ENCODE measurements at places on chromosomes 3 and 15.

GRCh38 chr3:148367756-148368155 is 329.9 kb upstream of the AGTR1 start:
- no peak for DNase-seq

- no peak for DNase-seq
These were observed 88.7 kb upstream of the BCL6 start for GRCh38 chr3:187833799-187834578.

DNA sequence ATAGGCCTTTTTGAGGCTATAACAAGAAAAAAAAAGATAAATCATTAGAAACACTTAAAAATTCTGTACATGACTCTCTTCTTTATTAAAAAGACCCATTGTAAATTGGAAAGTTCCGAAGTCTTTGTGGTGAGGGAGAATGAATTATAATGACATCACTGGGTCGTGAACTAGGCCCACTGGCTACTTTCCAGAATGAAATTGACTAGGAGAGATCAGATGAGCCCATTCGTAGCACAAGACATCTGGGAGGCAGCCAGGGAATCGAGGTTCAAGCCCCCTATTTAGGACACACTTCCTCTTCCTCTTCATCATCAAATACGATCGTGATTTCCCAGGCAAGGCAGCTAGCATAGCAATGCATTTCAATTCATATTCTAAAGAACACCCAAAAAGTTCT is 889.8 kb upstream of the NR2F2 start:
- DNase-seq: no peak

- no peak for DNase-seq
These were observed 755.7 kb upstream of the ALCAM start for GRCh38 chr3:104610730-104611652.

DNA sequence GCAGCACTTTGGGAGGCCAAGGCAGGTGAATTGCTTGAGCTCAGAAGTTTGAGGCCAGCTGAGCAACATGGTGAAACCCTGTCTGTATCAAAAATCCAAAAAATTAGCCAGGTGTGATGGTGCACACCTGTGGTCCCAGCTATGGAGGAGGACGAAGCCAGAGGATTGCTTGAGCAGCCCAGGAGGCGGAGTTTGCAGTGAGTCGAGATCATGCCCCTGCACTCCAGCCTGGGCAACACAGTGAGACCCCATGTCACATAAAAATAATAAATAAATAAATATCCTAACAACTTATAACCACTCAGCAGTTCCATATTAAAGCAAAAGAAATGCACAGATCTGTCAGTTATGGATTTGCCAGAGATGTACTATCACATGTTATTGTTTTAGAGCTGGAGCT is 62.6 kb downstream of the LMLN start:
- DNase-seq: no peak

GRCh38 chr3:133703915-133704314 is 42.2 kb upstream of the TOPBP1 start:
- no peak for DNase-seq

DNA sequence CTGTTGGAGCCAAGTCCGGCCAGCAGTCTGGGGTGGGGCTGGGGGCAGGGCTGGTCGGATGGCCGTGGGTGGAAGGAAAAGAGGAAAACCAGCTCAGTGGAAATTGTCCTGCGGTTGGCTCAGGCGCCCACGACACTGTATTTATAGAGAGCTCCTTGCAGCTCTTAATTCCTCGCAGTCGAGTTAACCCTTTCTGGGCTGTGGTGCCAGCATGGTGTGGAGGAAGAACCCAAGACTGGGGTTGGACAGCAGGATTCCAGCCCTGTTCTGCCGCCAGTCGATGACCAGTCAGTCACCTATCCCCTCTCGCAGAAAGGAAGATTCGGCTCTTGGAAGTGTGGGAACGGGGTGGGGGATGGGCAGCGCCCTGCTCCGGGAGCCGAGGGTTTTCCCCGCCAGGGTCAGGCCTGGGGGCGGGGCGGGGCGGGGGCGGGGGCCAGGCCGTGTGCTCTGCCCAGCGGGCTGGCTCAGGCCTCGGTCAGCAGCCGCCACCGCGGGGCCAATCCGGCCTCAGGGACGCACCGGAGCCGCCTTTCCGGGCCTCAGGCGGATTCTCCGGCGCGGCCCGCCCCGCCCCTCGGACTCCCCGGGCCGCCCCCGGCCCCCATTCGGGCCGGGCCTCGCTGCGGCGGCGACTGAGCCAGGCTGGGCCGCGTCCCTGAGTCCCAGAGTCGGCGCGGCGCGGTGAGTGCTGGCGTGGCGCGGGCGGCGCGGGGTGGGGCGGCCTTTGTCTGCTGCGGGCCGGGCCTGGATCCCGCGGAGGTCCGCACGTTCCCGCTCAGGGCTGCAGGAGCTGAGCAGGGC is at the start of gene CD276:
Gene CD276 (plus strand): TSS at position 607 of the 804 bp plus-strand sequence. CDS start 15,257 bp downstream, outside the sequence.
- DNase-seq: peak; percentile 17

GRCh38 chr3:46127503-46127902 is 80.6 kb downstream of the CCR1 start:
- no peak for DNase-seq

DNA sequence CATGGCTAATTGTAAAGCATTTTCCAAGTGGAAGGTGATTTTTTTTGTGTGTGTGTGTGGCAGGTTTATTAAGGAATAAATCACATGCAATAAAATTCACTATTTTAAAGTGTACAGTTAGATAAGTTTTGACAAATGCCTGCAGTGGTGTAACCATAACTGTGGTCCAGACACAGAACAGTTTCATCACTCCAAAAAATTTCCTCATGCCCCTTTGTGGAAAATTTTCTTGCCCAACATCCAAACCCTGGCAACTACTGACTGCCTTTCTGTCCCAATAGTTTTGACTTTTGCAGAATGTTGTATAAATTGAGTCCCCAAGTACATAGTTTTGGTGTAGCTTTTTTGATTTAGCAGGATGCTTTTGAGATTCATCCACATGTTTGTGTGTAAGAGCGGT is 135.1 kb upstream of the KLHL25 start:
- no peak for DNase-seq

GRCh38 chr3:25495726-25496253 is 67.7 kb downstream of the RARB start:
- DNase-seq: no peak

GRCh38 chr15:40680151-40680550 is 14.8 kb upstream of the RAD51 start:
- no peak for DNase-seq

DNA sequence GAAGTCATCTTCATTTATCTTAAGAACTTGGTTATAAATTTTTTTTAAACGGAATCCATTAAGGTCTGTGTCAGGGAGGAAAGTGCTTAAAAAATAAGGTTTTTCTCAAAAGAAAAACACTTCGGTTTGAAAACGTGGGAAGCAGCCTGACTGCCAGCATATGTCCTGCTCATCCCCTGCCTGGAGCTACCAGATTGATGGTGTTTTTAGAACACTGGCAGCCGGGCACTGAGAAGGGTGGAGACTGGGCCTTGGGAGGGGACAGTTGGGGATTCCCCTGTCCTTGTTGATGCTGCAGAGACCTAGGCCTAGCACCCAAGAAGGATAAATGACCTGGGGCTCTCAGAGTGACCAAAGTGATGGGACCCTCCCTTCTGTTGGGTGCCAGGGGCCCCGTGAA is 296.9 kb downstream of the EPHB1 start:
- no peak for DNase-seq

DNA sequence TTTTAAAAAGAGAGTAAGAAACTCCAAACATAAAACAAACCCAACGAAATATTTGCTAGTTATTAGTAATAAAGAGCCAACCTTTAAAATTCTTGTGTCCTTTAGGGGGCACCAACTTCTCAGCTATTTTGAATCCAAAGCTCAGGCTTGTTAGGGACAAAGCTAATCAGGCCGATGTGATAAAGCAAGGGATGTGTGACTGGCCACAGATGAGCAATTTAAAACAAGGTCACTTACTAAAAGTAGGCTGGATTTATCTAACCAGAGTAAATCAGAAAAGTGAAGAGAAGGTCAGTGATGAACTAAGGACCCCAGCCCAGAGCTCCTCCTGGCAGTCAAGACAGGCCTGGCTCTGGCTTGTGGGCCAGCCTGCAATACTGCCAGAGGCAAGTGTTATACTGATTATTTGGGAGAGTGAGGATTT is 108.5 kb downstream of the CYP19A1 start:
- DNase-seq: peak; percentile 9

- no peak for DNase-seq
These were observed 336.1 kb upstream of the THBS1 start for GRCh38 chr15:39244776-39245175.

- peak; percentile 91 for DNase-seq
These were observed at the start of gene CTDSPL2 for GRCh38 chr15:44426975-44427755. CTDSPL2 (plus strand) TSS chr15:44427629; CDS start chr15:44459015, 31,386 bp downstream.

- DNase-seq: no peak
These were observed 73.9 kb downstream of the CPN2 start for GRCh38 chr3:194277104-194277785.

GRCh38 chr3:101829437-101829830 is 19.9 kb upstream of the NFKBIZ start:
- DNase-seq: no peak

DNA sequence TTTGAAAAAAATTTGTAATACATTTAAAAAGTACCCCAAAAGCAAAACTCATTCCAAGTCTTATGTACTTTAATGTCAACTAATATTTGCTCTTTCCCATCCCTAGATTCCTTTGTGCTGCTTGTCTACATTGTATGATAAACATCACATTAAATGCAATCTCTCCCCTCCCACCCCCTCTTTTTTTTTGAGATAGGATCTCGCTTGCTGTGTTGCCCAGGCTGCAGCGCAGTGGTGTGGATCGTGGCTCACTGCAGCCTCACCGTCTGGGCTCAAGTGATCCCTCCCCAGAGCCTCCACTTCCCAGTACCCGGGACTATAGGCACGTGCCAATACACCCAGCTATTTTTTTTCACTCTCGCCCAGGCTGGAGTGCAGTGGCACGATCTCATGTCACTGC is 12.6 kb downstream of the MAP2K1 start:
- no peak for DNase-seq

DNA sequence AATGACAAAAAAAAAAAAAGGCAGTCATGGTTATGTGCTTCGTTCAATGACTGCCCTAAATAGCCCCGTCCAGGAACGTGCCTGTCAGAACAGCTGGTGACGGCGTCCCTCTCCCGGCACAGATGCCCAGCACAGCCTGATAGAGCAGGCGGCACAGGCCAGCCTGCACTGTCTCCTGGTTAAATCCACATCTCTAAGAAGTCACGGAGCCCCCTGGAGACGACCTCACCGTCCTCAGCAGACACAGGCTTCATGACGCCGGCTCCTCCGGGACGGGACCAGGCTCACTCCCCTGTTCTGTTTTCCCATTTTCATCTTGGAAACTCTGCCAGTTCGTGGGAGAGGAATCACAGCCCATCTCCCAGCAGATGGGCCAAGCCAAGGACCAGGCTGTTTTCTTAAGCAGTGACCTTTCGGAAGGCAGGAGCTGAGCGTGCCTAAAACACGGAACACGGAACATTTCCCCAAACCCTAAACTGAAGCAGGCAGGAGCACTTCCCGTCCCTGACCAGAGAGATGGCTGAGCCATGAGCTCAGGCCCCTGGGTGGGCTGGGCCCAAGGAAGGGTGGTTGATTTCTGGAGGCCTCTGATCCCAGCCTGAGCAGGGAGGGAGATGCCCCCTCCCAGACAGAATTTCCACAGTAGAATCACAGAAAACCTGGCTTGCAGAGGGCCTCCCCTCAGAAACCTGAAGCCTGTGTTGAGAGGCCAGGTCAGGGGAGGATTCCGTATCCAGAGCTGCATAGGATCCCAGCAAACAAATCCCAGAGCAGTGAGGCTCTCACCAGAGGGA is 35.9 kb downstream of the ADCY5 start:
- no peak for DNase-seq

DNA sequence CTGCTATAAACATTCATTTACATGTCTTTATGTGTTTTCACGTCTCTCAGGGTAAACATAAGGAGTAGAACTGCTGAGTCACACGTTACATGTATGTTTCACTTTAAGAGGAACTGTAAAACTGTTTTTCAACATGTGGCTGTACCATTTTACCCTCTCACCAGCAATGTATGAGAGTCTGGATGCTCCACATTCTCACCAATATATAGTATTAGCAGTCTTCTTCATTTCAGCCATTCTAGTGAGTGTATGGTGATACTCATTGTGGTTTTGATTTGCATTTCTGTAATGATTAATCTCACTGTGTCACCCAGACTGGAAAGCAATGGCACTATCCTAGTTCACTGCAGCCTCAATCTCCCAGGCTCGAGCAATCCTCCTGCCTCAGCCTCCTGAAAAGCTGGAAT is 37.1 kb downstream of the PHC3 start:
- peak; percentile 6 for DNase-seq

DNA sequence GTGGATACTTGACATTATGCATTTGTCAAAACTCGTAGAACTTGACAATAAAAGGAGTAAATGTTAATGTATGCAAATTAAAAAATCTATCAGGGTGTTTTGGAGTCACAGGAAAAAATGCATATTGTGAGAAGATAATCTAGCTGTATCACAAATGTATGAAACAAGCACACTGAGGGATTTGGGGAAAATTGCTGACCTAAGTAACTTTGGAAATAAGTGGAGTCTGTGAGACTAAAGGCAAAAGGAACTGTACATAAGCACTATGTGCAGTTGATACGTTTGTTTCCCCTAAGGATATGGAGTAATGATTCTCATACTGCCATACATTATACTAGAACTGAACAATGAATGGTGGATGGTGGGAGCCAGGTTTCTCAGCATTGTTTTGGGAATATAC is 43.2 kb upstream of the WDR72 start:
- DNase-seq: no peak

DNA sequence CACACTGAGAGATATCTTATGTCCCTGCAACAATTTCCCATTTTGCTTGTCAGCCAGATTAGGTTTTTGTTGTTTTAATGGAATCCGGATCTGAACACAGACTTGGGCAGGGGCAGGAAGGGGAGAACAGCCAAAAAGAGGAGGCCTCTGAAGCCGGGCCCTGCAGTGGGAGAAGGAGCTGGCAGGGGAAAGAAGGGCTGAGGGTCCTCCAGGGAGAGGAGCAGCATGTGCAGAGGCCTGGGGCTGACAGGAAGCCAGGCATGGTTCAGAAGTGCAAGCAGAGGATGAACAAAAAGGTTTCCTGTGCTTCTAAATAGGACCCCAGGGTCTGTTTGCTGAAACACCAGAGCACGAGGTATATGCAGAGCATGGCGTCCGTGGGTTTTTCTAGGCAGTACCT is 49.1 kb upstream of the POMGNT2 start:
- DNase-seq: no peak

DNA sequence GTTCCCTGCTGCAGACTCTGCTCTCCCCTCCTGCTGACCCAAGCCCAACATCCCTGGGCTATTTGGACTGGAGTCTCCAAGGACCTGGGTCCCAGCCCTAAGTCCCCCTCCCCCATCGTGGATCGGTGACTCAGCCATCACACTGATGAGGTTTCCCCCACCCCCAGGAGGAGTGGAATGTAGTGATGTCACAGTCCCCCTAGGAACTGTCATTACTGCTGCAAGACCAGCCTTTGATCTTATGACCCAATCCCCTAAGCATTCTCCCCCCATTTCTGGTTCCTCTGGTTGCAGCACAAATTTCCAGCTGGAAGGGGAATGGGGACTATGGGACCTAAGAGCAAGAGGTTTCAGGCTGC is 63.4 kb upstream of the CSPG4 start:
- DNase-seq: no peak
